ENCODE measurements at places on chromosomes 16 and 17.

GRCh38 chr17:71320009-71320796 lies 800.6 kb upstream of the SOX9 start:
- DNase-seq, result no peak

- DNase-seq, result peak; percentile 91
Measured at GRCh38 chr16:30091474-30092372, at the start of gene TBX6. Gene TBX6 (minus strand): TSS chr16:30091924. CDS start chr16:30091193, 731 bp downstream.

- DNase-seq, result no peak
Measured at GRCh38 chr16:57997176-57997527, 3.3 kb downstream of the ZNF319 start.

DNA sequence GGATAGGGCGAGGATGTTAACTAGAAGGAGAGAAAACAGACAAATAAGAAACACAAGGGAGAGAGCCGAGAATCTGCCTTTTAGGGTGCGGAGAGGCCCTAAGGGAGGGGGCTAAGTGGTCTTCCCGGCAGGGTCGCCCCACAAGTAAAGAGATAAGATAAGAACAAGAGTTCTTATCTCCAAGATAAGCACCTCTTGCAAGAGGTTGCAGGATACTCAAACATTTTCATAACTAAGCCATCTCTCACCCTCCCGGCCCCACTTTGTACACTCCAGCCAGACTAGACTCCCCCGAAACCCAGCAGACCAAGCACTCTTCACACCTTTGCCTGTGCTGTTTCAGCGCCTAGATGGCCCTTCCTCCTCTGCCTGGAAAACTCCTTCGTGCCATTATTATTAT lies 14.3 kb downstream of the ZNF319 start:
- DNase-seq, result no peak

GRCh38 chr17:48726114-48726915 lies 2.2 kb downstream of the HOXB13 start:
- no peak for DNase-seq

GRCh38 chr16:11136600-11136999 lies 119.4 kb downstream of the SOCS1 start:
- DNase-seq, result no peak

DNA sequence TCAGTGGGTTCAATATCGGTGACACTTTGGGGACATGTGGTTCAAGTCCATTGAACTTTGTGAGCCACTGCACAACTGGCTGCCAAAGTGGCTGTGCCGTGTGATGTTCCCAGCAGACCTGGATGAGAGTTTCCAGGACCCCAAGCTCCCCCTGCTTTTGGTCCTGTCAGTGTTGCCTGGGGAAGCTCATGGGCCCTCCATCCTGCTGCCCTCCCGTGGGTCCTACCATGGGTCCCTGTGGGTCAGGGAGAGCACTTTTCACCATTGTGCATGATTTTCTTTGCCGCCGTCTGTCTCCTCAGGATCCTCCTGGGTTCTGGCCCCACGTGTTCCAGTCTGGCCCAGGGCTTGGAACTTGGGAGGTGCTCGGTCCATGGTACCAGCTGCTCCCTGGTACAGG lies 38.1 kb downstream of the LGALS9 start:
- no peak for DNase-seq

GRCh38 chr16:58036943-58037342 lies 11.4 kb downstream of the MMP15 start:
- DNase-seq, result no peak

DNA sequence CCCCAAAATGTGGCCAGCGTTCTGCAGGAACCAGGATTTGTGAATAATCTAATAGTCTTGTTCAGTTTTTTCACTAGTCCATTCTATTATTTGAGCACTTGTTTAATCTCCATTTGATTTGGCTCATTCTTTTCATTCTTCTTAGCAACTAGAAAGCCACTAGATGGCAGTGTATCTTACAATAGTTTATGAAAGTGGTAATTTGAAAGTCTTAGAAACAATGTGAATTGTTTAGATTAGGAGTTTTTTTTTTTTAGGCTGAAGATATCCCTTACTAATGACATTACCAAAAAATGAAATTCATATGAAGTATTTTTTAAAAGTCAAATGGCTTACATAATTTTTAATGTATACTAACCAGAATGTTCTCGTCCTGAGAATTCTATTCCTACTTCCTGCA lies 6.7 kb downstream of the ERI2 start:
- DNase-seq, result no peak

GRCh38 chr17:15649861-15650421 lies 30.4 kb upstream of the FBXW10B start:
- no peak for DNase-seq

DNA sequence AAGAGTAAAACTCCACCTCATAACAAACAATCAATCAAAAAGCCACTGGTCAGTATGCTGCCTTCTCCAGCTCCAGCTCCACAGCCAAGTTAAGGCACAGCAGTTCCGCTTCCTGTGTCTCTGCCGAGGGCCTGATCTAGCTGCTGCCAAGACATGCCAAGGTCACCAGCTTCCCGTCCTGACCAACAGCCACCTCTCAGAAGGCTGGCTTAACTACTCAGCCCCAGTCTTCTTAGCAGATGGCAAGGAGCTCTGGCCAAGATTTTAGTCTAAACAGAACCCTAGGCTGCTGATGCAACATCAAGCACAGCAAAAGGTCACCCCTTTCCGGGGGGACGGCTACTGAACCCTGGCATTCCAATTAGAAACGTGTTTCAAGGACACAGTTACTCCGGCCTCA lies 17.7 kb upstream of the MNT start:
- DNase-seq, result no peak

- no peak for DNase-seq
Measured at GRCh38 chr16:79560923-79561322, 39.6 kb downstream of the MAF start.

DNA sequence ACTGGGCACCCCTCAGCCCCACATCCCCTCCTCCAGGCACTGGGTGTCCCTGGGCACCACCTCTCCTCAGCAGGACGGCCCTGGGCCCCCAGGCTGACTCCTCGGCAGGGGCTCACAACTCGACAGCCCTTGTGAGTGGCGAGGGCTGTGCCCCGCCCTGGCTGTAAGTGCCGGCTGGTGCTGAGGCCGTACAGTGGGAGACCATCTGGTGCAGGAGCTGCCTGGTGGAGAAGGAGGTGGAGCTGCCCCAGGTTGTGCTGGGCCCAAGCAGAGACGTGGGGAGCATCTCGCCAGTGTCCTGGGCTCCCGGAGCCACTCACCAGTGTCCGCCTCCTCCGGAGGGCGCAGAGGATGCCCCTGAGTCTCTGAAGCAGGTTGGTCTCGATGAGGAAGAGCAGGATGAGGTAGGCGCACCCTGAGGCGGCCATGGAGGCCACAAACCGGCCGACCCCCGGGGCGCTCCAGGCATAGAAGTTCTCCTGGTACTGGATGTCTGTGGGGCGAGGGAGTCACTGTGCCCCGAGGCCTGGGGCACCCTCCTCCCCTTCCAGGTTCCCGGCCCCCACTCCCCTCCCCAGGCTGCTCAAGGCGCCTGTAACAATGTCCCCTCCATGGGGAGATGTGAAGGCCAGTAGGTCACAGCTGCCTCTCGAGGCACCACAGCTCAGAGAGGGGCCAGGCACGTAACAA lies 15.1 kb upstream of the RNPS1 start:
- no peak for DNase-seq
